ENCODE measurements at places on chromosomes 5 and 9. TPM values are rescaled to one million over a fixed set of nuclear protein-coding genes. Genes with fewer than 3 reads are reported as not detected.

OR1Q1 gene
- total RNA-seq = not detected

VLDLR gene
- total RNA-seq = 28.5 TPM

- DNase-seq = no peak
These were observed 28.9 kb upstream of the HNRNPA0 start for GRCh38 chr5:137782984-137783536.

DNA sequence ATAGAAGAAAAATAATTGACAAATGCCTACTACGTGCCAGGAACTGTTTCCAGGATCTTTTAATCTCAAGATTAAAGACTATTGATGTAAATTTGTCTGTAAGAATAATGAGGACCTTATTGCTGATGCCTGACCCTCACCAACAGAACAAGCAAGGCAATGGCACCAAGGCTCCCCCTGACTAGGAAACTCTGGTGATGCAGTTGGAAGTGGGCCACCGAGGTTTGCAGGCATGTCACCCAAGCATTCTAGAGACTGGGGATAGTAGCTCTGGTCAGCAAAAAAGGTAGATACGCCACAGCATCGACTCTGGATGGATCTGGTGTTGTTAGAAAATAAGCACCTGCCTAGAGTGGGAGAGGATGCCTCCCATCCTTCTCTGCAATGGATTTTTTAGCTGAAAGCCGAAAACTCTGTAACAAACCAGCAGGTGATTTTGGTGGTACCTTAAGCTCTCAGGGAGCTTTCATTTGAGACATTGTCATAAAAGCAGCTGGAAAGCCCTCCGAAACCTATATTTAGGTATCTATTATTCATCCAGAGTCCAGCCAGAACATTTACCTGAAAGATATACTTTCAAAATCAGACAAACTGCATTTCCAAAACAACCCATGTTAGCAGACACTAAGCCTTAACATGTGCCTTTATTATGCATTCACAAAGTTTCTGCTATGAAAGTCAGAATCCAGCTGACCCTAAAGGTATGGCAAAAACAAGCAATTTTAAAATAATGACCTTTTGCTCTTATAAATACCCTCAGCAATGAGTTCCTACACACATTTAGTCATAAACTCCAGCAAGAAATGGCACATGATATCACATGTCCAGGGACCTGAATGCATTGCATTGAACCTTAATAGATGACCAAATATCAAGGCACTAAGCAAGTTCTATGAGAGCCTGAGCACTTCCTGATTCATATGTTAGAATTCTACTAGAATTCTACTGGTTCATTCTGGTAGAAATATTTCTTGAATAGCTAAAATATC is 308.4 kb downstream of the PDE4D start:
- no peak for DNase-seq

DNA sequence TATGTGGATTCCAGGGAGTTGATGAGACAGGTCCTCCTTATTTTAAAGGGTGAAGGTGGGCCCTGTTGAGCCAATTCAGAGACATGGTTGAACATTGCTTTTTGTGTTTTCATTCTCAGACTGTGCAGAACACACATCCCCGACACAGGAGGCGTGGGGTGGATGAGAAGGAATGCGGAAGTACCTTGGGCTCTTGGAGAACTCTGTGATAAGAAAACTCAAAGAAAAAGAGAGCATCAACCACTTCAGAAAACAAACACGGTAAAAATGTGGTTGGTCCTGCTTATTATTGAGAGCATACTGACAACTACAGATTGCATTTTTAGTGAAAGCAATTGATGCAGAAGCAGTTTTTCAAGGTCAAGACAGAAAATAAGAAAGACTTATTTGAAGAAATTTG is 659.8 kb downstream of the IRX1 start:
- no peak for DNase-seq

RNF145 gene
- total RNA-seq = 52.9 TPM

PNPLA7 gene
- 0.04 TPM for total RNA-seq

GRCh38 chr5:160475864-160476438 is 54.3 kb downstream of the PTTG1 start:
- DNase-seq = no peak

DNA sequence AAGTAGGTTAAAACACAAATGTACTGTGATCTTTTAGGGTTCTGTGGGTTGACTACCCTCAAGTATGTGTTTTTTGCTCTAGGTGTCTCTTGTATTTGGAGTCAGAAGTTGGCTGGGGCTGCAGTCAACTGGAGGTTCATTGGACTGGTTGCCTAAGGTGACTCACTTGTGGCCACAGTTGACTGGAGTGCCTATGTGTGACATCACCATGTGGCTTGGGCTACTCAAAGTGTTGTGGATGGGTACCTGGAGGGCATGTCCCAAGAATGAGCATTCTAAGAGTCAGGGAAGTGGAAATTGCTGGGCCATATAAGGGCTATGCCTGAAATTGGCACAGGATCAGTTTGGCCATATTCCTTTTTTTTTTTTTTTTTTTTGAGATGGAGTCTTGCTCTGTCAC is 27.4 kb downstream of the SNX30 start:
- DNase-seq = peak; percentile 57

SAXO1 gene
- total RNA-seq = under 0.01 TPM

- no peak for DNase-seq
These were observed 12.4 kb upstream of the NFIB start for GRCh38 chr9:14326264-14326826.

TMEM232 gene
- total RNA-seq = 10.9 TPM

GRCh38 chr5:62268792-62269191 is 37.2 kb upstream of the KIF2A start:
- DNase-seq = no peak

ERAP2 gene
- 19.1 TPM for total RNA-seq

- DNase-seq = no peak
These were observed 129.5 kb downstream of the TTLL11 start for GRCh38 chr9:121963528-121963995.

DNA sequence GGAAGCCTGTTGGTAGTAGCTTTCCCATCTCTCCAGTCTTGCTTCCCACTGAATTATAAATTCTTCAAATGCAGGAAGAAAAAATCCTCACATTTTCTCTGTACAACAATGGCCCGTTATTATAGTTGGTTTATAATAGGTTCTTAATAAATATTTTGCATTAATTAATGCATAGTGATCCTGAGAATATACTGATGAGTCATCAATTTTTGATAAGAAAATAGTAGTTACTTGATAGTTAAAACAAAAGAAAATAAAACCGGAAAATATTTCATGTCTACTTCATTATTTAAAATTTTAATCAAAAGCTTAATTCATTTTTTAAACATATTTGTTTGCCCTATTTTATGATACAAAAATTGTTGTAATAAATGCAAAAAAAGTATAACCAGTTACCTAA is 762.6 kb downstream of the BRINP1 start:
- DNase-seq = no peak

DNA sequence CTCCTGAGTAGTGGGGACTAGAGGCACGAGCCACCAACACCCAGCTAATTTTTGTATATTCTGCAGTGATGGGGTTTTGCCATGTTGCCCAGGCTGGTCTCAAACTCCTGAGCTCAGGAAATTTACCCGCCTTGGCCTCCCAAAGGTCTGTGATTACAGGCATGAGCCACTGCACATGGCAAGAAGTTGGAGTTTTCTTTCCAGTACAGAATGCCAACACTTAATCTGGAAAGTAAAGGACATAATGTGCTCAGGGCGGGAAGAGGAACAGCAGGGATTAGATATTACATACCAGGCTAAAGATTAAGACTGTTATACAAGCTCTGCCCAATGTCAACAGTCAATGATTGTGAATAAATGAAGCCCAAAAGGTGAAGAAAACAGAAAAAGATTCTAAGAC is 47.2 kb upstream of the AGXT2 start:
- no peak for DNase-seq

- DNase-seq = no peak
These were observed 7.4 kb upstream of the SNCAIP start for GRCh38 chr5:122304471-122305215.

PTPN3 gene
- total RNA-seq = 33.6 TPM

DNA sequence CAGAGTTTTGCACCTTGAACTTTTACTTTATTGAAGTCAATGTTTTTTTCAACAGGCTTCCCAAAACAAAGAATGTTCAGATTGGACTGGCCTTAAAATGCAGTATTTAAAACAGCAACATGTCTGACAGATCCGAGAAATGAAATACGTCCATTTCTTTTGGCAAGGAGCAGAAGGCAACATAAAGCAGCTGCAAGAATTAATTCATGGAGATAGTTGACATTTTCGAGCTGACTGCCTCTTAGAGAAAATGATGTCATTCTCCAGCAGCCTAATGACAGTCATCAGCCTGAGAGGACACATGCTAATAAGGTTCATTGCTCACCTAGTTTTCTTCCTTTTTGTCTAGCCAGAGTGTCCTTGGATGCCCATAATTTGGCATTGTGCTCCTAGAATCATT is 232.2 kb upstream of the SEMA6A start:
- no peak for DNase-seq

GAS1 gene
- 6.1 TPM for total RNA-seq

DNA sequence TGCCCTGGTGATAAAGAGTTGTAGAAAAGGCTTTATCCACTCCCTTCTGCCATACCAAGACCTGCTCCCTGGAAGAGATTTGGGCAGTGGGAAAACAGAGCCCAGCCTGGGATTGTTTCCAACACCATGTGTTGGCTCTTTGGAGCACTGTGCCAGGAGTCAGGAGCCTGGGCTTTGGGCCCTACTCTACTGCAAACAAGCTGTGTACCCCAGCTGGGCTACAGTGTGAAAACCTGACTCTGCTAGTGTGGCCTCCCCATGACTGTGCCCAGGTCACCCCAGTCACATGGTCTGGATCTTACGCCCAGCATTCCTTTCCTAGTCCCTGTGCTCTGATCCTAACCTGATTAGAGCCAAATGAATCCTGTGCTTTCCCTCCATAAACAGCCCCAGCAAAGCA is 39.3 kb upstream of the SHB start:
- no peak for DNase-seq

PCDHB6 gene
- 0.67 TPM for total RNA-seq

DNA sequence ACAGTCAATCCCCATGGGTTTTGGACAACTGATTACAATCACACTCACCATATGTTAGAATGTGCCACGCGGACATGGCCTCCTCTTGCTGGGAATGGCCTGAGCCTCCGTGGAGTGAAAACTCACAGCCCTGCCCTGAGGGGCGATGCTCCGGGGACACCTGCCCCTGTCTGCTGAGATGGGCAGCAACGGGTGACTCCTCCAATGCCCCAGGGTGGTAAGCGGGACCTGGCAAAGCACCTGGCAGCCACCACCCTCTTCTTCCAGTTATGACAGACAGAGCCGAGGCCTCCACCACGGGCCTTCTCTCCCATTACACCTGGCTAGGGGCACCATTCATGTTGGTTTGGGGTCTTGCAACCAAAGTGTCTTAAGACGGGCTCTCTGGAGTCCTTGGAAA is 94.9 kb upstream of the COL5A1 start:
- DNase-seq = no peak

DNA sequence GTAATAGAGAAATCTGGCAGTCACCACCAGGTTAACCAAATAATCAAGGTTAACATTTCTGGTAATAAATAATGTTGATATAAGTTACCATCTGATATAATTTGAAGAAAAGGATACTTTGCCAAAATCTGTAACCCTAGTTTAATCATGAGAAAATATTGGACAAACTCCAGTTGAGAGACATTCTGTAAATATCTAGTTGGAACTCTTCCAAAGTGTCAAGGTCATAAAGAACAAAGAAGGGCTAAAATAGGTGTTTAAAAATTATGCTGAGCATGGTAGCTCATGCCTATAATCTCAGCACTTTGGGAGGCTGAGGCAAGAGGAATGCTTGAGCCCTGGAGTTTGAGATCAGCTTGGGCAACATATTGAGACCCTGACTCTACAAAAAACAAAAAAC is 253.3 kb downstream of the MRPS30 start:
- no peak for DNase-seq

TOR4A gene
- total RNA-seq = 33.5 TPM

DNA sequence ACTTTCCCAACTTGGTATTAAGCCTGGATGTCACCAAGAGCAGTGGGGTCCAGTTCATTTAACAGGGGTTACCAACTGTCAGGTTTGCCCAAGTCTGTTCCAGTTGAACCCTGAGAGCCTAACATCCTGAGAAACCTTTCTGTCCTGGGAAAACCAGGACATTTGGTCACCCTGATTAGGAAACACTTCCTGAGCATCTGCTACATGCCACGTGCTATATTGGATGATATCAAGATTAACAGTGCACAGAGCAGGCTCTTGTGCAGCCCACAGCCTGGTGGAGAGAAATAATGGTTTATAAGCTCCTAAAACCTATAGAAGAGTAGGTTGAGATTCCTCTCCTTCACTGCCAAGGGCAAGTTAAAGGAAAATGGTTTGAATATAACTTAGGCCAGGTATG is 102.9 kb upstream of the RAD23B start:
- no peak for DNase-seq

GRCh38 chr5:168209997-168210396 is 81.4 kb upstream of the WWC1 start:
- no peak for DNase-seq

DNA sequence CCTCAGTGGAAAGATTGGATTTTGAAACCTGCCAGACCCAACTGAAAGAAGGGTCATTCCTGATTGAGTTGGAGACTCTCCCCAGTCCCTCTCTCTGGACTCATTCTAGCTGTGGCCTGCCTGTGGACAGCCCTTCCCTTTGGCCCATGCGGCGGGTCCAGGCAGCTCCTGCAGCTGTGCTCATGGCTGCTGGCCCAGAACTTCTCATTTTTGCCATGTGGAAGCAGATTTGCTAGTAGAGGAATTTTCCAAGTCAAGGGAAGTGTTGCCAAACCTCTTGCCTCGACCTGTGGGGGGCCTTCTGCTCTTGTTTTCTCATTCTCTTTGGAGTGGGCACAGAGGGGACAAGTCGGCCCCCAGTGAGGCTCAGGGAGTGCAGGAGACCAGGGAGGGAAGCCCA is 89.2 kb downstream of the ANKRD33B start:
- no peak for DNase-seq

DNA sequence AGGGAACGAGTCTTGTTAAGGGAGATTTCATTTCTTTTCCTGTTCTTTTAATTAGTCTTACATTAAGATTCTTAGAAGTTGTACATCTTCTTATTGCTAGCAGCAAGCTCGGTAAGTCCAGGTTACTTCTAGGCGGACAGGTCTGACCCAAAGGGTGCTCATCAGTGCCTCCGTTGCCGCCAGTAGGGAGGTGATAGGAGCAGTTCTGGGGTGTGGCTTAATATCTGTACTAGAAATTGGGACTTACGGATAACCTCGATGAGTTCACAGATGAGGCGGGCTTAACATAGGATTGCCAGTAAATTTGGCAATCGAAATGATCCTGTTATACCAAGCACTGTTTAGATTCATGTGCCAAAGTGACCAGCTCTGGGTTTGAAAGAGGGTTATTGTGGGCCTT is 278.8 kb downstream of the FANCC start:
- DNase-seq = no peak

- DNase-seq = no peak
These were observed 6.1 kb upstream of the AP3B1 start for GRCh38 chr5:78300464-78301045.

Data from kidney epithelial cell (primary cell).